ENCODE measurements at places on chromosomes 2 and 18.
A peak's percentile ranks its signal among the peaks of the same experiment; 100 is the strongest.

- peak; percentile 68 for DNase-seq
These were observed 538.0 kb downstream of the TMX3 start for GRCh38 chr18:68176901-68177300.

GRCh38 chr2:158822193-158822592 is 27.1 kb downstream of the DAPL1 start:
- DNase-seq = no peak

GRCh38 chr2:233255151-233255550 is 3.7 kb downstream of the ATG16L1 start:
- DNase-seq = no peak

GRCh38 chr2:96158554-96158940 is 13.3 kb upstream of the DUSP2 start:
- DNase-seq = no peak

DNA sequence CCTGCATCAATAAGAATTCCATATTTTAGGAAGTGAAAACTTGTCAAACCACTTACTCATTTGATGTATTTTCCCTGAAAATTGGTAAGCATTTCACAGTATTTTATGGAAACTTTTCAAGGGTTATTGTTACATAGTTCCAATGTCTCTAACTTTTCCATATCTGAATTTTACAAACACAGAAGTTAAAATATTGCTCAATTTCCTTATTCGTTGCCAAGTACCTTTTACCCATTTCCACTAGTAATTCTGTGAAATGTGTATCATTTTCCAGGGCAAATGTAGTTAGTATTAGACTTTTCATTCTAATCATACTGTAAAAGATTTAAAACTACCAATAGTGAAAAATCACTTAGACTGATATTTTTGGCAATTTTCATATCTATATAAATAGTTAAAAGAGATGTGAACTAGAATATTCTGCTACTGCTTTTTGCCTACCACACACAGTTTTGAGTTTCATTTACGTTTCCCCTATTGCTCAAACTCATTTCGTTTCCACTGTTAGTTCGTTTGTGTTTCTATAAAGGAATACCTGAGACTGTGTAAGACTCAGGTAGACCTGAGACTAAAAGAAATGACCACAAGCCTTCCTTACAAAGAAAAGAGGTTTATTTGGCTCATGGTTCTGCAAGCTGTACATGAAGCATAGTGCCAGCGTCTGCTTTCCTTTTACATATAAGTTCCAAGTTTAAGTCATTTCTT is 86.3 kb downstream of the PMS1 start:
- DNase-seq = no peak

GRCh38 chr2:231853105-231853504 is 66.9 kb downstream of the COPS7B start:
- DNase-seq = no peak

DNA sequence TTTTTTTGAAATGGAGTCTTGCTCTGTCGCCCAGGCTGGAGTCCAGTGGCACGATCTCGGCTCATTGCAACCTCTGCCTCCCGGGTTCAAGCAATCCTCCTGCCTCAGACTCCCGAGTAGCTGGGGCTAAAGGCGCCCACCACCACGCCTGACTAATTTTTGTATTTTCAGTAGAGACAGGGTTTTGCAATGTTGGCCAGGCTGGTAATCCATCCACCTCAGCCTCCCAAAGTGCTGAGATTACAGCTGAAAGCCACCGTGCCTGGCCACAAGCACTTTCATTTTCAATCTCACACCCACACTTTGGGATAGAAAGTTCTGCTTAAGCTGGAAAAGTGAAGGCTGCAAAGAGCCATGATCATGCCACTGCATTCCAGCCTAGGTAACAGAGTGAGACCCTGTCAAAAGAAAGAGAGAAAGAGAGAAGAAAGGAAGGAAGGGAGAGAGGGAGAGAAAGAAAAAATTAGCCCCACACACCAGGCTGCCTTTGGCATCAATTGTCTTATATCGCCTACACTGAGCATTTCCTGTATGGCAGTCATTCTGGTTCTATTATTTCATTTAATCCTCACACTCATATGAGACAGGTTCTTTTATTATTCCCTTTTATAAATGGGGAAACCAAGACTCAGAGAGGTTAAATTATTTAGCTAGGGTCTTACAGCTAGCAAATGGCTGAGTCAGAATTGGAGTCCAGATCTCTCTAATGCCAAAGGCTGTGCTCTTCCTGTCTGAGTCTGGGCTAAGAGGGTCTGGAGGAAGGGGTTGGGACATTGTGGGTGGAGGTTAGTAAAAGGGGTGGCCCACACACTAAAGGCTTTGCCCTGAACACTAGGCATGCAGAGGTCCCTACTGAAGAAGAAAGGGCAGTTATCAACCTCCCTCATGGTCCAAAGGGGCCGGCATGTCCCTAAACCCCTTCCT is 37.9 kb upstream of the PKDCC start:
- no peak for DNase-seq

- DNase-seq = peak; percentile 78
These were observed 2.3 kb downstream of the PPM1B start for GRCh38 chr2:44171018-44171417.

GRCh38 chr18:45482286-45482685 is 133.0 kb upstream of the SLC14A2 start:
- DNase-seq = peak; percentile 41

GRCh38 chr2:10989782-10990181 is 78.0 kb downstream of the KCNF1 start:
- no peak for DNase-seq

DNA sequence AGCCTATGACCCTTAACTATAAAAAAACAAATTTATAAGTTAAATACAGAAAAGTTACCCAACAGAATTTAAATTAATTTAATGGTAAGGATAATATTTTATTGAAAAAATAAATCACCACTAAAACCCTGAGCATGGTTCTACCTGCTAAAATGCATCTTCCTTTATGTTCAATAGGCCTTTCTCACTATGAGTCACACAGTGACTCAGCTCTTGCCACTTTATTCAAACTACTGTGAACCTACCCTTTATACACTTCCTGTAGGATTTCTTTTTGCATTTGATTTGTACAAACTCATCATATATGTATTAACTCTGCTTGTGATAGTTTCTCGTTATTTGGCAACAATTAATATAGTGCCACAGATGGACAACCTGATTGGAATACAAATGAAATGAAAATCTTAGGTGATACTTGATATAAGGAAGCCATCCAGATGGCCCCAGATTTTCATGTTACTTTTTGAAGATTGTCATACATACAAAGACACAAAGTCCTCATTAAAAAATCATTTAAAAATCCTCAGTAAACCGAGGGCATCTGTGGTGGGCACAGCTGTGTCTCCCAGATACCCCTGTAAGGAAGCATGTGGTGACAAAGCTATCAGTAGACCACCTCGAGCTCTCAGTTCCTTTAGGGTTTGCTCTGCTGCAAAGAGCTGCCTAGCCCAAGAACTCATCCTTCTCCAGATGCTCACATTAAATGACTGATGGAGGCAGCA is 55.2 kb upstream of the COBLL1 start:
- peak; percentile 77 for DNase-seq

- no peak for DNase-seq
These were observed 195.9 kb downstream of the RTP5 start for GRCh38 chr2:242065426-242065825.

- no peak for DNase-seq
These were observed 167.2 kb upstream of the MGAT5 start for GRCh38 chr2:134086594-134087219.

DNA sequence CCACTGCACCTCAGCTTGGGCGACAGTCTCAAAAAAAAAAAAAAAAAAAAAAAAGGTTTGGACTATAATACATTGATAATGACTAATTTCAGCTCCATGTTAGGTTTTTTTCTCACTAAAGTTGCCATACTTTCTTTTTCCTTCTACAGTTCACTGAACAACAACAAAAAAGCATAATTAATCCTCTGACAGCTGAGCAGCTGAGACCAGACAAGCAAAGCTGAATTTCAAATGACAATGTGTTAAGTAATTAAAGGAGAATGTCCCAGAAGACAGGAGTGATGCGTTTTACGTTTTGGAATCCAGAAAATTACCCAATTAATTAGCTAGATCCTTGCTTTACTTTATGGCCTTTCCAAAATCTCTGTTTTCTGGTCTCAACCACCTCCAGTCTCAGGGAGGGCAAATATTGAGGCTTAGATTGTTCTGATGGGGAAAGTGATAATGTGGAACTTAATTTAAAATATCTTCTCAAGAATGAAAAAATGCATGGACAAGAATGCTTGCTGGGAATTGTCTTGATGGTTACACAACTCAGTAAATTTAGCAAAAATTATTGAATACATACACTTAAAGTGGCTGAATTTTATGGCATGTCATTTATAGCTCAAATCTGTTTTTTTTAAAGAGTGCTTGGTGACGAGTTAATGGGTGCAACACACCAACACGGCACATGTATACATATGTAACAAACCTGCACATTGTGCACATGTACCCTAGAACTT is 17.4 kb upstream of the RMDN2 start:
- DNase-seq = no peak

DNA sequence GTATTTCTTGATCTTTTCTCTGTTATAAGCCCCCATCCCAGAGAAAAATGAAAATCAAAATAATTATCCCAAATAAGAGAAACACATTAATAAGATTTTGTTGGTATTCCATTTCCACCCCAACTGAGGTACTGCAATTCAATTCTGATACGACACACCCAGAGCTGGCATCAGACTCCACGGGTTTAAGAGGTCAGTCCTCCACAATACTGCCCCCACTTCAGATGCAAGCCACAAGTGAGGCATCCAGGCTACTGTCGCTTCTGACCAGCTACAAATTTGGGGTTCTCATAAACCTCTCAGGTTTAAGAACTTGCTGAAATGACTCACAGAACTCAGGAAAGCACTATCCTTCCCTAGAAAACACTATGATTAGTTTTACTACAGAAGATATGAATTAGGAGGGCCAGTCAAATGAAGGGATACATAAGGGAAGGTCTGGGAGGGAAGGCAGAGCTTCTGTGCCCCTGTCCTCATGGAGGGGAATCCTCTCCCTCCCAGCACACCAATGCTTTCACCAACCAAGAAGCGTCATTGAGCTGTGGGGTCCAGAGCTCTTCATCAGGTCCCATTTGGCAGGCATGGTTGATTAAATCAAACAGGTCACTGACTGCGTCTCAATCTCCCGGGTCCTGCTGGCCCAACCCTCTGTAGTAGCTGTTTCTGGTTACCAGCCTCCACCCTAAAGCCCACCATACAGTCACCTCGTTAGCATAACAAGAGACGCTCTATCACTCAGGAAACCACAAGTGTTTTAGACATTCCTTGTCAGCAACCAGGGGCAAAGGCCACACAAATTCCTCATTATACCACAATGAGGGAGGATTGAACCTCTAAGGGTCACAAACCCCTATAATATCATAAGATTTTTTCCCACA is 46.2 kb downstream of the IWS1 start:
- DNase-seq = no peak

- DNase-seq = no peak
These were observed 409.0 kb upstream of the POU3F3 start for GRCh38 chr2:104444889-104445288.

GRCh38 chr2:33785201-33786106 is 186.4 kb upstream of the FAM98A start:
- DNase-seq = peak; percentile 75

GRCh38 chr2:43854671-43855070 is 15.9 kb downstream of the ABCG8 start:
- no peak for DNase-seq

- no peak for DNase-seq
These were observed 76.7 kb upstream of the WDR75 start for GRCh38 chr2:189364607-189365006.

GRCh38 chr18:5975111-5976002 is 80.0 kb upstream of the TMEM200C start:
- peak; percentile 74 for DNase-seq

- no peak for DNase-seq
These were observed 207.6 kb downstream of the L3MBTL4 start for GRCh38 chr18:6207116-6207515.

Measured in M059J (cell line).